ENCODE measurements at places on chromosomes 12 and 14. TPM values are rescaled to one million over a fixed set of nuclear protein-coding genes. Genes with fewer than 3 reads are reported as not detected.

Gene HOXC9
- 0.73 TPM for polyA plus RNA-seq

Gene TAS2R43
- polyA plus RNA-seq: not detected

Gene MSRB3
- polyA plus RNA-seq: 158 TPM

Gene CISTR
- polyA plus RNA-seq: not detected

DNA sequence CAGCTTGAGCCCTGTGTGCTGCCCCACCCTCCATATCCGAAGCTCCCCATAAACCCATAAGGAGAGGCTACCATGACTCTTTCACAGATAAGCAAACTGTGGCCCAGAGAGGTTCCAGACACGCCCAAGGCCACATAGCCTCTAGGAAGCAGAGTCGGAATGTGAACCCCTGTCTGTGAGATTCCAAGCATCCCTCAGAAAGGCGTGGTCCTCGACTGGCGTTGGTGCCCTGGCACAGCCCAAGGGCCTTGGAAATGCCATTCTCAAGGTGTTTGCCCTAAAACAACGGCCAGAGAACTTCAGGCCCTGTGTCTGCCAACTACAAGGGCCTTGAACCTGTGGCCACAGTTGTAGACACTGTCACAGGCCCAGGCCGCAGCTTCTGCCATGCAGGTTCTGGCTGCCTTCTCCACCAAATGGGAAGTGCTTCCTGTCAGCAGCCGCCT is 8.5 kb upstream of the DIO3 start:
- no peak for DNase-seq

GRCh38 chr12:54364413-54364812 is at the start of gene GPR84:
GPR84 (minus strand) TSS chr12:54364486; CDS start chr12:54363851, 635 bp downstream.
- DNase-seq: no peak

DNA sequence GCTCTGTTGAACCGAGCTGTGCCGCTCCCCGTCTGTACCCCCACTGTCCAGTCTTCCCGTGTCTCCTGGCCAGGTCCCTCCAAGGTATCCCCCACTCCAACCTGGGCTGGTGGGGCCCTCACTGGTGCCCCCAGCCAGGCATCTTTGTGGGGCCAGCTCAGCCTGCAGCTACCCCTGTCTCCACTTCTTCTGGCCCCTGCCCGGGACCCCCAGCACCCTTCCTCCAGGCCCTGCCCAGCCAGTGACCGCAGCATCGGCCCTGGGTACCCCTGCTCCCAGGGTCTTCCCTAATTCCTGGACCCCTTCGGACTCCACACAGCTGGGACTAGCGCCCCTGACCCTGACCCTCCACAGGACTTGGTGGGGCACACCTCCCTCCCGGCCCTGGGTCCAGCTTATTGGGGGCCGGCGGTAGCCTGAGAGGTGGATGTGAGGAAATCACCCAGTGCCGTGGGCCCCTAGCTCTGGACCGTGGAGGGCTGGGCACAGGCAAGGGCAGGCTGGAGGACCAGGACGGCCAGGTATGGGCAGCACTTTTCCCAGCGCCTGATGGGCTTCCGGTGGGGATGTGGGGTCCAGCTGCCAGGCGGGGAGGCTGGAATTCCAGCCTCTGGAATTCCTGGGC is 4.1 kb upstream of the CRIP1 start:
- no peak for DNase-seq

DNA sequence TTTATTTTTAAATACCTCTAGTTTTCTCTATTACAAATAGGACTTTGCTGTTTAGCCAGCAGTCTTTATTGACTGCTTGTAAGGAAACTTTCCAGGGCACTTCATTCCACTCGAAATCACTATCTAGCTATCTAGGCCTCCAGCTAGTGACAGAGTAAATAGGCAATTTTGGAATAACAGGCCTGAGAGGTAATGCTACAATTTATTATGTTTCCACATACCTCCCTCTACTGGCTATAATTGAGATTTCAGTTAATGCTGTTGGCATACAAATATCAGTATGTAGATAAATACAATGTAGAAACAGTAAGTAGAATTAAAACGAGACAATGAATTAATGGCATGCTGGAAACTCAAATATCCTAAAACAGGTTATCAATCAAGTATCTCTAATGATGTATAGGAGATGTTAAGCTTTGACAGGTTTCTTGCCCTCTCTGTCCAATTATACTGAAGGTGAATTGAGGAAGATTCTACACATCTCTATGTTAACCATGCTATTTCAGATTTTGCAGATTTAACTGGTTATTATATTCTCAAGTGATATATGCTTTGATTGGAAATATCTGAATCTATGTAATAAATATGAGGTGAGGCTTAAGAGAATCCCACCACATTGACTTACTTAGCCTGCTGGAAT is 7.2 kb downstream of the DTD2 start:
- DNase-seq: no peak

DNA sequence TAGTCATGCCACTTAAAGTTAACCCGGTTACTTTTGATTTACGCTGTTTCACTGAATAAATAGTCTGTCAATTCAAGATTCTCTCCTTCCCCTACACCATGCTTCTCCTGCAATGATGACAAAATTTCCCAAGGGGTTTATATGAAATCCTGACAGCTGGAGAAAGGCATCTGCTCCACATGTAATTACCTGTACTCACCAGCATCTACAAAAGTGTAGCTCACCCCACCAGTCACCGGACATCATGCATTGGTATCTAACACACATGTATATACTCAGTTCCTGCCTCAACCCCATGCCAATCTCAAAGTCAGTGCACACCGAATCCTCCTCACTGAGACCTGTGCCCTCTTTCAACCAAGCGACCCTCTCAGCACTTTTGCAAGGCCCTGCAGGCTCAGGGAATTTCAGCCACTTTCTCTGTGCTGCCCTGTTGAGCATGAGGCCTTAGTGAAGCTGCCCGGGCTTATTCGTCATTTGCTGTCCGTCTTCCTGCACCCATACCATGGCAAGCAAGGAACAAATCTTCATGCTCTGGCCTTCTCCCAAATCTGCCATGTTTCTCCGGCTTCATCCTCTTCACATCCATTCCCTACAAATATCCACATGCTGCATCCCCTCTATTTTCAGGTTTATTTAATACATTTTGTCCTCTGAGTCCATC is 131.6 kb downstream of the SEC23A start:
- DNase-seq: no peak

DNA sequence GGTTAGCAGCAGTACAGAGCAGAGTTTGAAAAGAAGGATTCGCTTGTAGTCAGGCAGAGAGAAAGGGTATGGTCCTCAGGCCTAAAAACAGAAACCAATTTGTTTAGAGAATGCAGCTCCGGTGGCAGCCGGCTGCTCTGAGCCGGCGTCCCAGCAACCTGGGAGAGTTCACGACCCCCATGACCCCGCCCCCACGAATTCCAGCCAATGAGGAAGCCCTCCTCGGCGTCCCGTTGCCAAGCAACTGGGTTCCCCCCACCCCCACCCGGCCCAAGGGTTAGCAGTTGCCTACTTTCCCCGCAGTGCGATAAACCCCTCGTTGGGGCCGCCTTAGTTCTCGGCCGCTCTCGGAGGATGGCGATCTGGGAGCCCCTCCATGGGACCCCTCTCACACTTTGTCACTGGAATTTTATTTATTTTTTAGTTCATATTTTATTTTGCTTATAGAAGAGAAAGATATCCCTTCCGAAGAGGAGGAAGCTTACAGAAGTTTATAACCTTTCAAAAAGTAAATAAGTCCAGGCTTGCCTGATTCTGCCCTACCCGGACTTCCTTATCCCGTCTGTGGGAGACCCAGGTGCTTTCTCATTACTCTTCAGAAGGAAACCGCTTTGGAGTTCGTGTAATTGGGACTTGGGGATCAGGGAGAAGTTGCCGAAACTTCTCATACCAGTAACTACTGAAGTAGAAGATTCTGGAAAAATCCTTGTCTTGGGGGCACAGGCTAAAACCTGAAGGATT is at the start of gene CCDC60:
TSS of gene CCDC60 (plus strand) at position 300 of the 741 bp plus-strand sequence. CDS start 448 bp downstream, outside the sequence.
- DNase-seq: no peak

DNA sequence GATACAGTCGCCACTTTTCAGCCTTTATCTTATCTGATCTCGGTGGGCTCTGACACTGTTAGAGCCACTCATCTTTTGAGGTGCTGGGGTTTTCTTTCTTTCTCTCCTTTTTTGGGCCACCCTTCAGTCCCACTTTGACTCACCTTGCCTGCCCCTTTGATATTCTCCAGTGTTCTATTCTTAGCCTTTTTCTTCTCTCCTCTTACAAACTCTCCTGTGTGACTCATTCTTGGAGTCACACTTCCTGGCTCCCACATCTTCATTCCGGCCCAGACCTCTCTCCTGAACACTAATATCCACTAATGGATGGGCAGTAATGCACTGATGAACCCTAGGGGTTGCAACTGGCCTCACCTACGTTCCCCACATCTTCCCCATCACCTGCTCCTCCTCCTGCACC is 2.2 kb upstream of the DCD start:
- no peak for DNase-seq

GRCh38 chr14:104665657-104666522 is 23.5 kb upstream of the INF2 start:
- no peak for DNase-seq

- DNase-seq: no peak
Measured at GRCh38 chr12:47930634-47931033, 25.8 kb upstream of the VDR start.

- no peak for DNase-seq
Measured at GRCh38 chr12:53292426-53292825, 2.9 kb upstream of the PFDN5 start.

GRCh38 chr12:45256721-45257120 is 40.8 kb downstream of the ANO6 start:
- no peak for DNase-seq

- no peak for DNase-seq
Measured at GRCh38 chr14:24121210-24121609, 6.5 kb upstream of the NRL start.

GRCh38 chr12:11663130-11663529 is 13.7 kb downstream of the ETV6 start:
- DNase-seq: no peak

DNA sequence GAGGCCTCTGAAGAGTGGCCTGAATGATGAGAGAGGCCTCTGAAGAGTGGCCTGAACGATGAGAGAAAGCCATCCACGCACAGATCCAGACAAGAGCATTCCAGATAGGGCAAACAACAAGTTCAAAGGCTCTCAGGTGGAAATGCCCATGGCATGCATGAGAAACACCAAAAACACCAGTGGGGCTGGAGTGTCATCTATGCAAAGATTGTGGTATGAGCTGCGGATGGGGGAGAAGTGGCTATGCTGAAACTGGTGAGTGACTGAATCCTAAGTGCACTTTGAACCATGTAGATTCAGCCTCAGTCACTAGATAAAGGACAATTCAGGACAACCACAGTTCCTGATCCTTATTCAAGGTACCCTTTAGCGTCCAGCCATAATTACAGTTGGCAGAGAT is 79.4 kb upstream of the GZMB start:
- no peak for DNase-seq

DNA sequence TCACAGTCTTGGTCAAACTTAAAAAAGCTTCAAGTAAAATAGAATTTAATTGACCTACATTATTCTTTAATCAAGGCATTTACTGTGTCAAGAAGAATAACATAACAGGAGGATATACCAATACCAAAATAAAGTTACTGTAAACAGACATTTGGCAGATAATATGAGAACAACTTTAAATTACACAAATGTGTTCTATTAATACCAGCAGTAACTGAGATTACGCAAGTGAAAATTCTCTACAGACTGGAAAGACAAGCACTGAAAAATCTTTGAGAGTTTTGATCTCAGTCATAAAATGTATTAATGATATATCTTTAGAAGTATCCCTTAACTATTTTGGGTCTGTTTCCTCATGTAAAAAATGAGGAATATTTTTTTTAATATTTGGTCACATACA is 169.2 kb upstream of the SOX5 start:
- no peak for DNase-seq

DNA sequence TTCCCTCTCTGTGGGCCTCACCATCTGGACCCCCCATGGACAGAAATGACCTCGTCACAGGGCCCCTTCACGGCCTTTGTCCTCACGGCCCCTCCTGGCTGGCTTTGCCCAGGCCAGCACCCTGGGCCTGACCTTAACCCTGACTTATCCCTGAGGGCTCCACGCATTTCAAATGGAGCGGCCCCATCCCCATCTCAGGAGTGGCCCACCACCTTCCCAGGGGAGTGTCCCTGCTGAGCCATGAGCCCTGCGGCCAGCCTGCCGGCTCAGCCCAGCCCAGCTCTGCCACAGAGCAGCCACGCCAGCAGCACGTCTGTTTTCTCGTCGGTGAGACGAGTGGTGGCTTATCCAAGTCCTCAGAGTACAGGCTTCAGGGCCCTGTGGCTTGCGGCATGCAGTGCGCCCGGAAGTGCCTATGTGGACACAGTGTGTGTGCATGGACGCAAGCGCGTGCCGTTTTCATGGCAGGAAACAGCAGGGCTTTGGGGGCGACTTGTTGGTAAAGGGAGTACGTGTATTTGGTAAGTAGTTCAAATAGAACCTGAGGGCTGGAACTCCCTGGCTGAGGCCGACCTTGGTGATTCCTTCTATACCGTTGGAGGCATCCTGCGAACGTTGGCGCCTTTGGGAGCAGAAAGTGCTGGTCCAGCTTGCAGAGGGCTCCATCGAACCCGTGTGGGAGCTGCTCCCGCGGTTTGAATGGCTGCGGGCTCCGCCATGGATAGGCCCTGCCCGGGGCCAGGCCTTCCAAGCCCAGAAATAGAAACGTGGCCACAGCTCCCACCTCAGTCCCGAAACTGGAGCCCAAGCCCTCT is 52.1 kb downstream of the LRCOL1 start:
- DNase-seq: no peak

DNA sequence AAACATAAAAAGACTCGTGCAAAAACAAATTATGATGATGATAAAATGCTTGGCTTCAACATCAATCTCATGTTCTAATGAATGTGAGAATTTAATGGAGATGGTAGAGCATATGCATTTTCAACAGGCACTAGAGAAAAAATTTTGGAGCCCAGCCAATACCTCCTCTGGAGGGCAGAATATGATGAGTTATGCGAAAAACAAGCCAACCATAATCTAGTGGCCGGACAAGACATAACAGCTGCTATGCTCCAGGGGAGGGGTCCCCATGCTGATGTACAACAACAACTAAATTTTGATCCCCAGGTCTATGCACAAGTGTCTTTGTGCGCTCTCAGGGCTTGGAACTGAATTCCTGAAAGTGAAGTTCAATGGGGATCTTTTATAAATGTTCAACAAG is 1197.5 kb downstream of the LRFN5 start:
- DNase-seq: no peak

DNA sequence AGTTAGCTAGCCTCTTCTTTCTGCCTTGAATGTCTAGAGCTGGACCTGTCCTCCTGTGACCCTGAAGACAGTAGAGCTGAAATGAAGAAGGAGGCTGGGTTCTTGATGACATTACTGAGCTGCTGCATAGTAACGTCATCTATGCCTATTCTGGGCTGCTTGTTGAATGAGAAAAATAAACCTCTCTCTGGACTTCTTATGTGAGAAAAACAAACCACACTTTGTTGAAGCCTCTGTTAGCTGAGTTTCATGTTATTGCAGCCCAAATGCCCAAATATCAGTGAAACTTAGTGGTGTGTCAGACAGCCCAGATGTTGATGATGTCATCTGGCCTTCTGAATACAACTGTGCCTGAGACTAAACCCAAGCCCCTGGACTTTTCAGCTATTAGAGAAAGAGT is 67.0 kb upstream of the MAX start:
- DNase-seq: no peak

DNA sequence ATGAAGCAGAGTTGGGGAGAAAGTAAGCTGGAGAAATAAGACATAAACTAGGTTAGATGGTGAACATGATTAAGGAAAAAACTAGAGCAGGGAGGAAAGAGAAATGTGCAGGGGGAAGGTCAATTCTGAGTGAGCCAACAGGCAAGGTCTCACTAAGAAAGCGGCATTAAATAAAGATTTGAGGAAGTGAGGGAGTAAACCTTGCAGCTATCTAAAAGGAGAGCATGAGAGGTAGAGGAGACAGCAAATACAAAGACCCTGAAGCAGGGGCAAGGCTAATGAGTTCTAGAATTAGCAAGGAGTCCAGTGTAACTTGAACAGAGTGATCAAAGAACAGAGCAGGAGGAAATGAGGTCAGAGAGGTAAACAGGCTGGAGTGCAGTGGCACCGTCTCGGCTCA is 4.4 kb upstream of the SOCS2 start:
- DNase-seq: no peak
